ENCODE measurements at places on chromosomes 4 and X. TPM values are rescaled to one million over a fixed set of nuclear protein-coding genes. Genes with fewer than 3 reads are reported as not detected.
A peak's percentile ranks its signal among the peaks of the same experiment; 100 is the strongest.

DNA sequence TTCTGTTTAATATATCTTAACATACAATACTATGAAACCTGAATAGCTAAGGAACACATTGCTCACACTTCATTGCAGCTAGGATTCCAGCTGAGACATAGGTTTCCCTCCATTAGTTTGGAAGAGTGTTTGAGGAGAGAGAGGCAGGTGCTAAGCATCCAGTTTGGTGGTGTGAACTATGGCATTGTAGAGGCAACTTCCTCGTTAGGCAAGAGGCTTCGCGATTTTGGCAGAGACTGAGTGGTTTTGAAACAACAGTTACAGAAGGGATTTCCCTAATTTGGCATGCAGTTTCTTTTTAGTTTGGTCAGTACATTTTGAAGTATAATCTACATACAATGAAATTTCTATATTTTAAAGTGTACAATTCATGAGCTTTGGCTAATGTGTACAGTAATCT lies 117.1 kb upstream of the BMP3 start:
- no peak for DNase-seq

The SMR3B gene
- not detected for total RNA-seq

- DNase-seq = peak; percentile 34
Measured at GRCh38 chr4:121070696-121071639, 1.4 kb downstream of the NDNF start.

GRCh38 chr4:92451782-92452181 lies 148.0 kb downstream of the GRID2 start:
- DNase-seq = no peak

The MAGEC2 gene
- total RNA-seq = not detected

- no peak for DNase-seq
Measured at GRCh38 chr4:83563998-83564397, 28.1 kb downstream of the GPAT3 start.

The GSX2 gene
- total RNA-seq = not detected

GRCh38 chr4:73415807-73416238 lies 11.7 kb downstream of the ALB start:
- no peak for DNase-seq

Measured in dermis blood vessel endothelial cell (primary cell).